ENCODE measurements at places on chromosomes 4 and X.

DNA sequence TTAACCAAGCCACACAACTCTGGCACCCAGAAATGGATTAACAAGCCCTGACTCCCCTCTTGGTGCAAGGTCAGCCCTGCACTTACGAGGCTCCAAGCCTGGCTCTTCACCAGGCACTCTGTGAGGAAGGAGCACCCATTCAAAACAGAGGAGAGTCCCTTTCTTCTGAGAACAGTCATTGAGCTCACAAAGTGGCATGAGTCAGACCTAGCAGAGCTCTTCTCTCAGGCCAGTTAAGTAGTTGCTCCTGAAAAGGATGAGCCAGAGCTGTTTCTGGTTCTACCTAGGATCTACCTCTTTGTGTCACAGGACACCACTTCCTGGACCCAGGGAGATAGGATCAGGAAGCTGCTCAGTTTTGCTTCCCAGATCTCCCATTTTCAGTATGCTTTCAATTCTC lies 48.2 kb downstream of the EVC2 start:
- DNase-seq, result no peak

GRCh38 chr4:528296-528695 lies 29.3 kb downstream of the PIGG start:
- DNase-seq, result no peak

GRCh38 chrX:52852110-52852860 lies 15.6 kb downstream of the XAGE3 start:
- no peak for DNase-seq

GRCh38 chrX:150680974-150681373 lies 12.2 kb upstream of the MTMR1 start:
- no peak for DNase-seq

DNA sequence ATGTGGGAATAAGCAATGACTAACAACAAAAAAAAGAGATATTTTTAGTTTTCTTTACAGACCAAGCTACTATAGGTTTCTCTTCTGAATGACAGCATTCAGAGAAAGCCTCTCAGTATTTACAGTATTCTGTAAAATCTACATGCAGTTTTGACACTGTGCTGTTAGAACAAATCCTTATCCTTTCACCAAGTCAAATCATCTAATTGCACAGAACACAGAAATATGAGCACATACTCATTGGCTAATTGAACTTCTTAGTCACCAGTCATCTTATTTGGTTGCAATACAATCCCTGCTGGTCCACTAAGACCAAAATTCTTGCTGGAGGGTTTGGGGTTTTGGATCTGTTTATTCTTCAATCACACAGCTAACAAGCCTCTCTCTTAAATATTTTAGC lies 5.7 kb downstream of the ACOT9 start:
- no peak for DNase-seq

- no peak for DNase-seq
Measured at GRCh38 chr4:30822911-30823551, 102.9 kb downstream of the PCDH7 start.

- DNase-seq, result no peak
Measured at GRCh38 chrX:96211953-96212352, 472.7 kb upstream of the DIAPH2 start.

GRCh38 chrX:118536687-118537461 lies 41.3 kb downstream of the DOCK11 start:
- DNase-seq, result no peak

DNA sequence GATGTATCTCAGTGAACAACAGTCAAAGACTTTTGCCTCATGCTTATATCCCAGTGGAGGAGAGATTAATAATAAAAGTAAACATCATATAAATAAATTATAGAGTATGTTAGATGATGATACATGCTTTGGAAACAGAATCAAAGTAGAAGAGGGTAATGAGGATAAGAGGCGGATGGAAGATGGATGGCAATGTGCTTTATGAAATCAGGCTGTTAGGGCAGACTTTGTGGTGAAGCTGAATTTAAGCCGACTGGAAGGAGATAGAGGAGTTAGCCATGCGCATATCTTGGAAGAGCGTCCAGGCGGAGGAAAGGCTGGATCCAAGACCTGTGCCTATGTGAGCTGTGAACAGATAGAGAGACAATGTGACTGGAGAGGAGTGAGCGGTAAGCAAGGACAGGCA lies 74.9 kb upstream of the GUCY1A1 start:
- no peak for DNase-seq

GRCh38 chr4:52317361-52317879 lies 266.3 kb downstream of the SPATA18 start:
- no peak for DNase-seq

DNA sequence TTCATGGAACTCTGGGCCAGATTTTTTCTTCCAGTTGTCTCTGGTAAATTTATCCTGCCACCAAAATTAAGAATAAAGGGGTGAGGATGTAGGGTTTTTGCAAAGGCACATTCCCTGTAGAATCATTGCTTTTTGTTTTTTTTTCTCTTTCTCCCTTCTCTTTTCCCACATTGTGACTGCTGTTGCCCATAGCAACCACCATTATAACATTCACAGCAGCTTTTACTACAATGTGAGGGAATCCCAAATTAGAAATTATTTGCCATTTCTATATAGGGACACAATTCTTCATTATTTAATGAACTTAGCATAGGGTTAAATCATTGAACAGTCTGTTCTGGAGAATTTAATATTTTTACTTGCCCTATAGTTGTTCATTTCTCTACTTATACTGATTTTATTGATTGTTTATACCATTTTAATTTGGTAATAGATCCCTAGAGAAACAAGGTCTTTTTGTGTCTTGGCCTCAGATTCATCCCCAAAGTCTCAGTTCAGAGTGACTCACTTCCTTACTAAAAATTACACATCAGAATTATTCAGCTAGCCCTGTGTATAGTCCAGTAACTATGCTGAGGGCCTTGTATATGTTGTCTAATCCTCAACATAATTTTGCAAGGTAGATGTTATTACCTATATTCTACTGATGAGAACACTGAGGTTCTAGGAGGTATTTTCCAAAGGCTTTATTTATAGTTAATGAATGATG lies 80.8 kb upstream of the ANK2 start:
- no peak for DNase-seq

DNA sequence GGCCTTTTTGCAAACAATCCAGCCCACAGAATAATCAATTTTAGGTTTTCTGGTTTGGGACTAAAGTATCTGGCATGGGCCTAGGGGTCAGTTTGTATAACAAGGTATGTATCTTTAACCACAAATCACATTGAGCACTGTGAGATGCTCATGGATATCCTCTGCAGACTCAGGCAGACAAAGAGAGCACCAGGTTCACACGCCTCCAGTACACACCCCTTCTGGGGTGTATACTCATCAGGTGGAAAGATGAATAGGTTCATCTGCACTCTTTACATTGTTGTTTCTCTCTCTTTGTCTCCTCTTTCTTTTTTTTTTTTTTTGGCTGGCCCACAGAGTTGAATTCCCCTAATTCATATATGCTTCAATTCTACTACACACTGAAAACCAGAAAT lies 21.1 kb downstream of the TEC start:
- DNase-seq, result no peak

GRCh38 chr4:13386405-13387107 lies 97.6 kb downstream of the RAB28 start:
- DNase-seq, result no peak

GRCh38 chrX:340641-341423 lies 22.2 kb upstream of the GTPBP6 start:
- DNase-seq, result no peak

DNA sequence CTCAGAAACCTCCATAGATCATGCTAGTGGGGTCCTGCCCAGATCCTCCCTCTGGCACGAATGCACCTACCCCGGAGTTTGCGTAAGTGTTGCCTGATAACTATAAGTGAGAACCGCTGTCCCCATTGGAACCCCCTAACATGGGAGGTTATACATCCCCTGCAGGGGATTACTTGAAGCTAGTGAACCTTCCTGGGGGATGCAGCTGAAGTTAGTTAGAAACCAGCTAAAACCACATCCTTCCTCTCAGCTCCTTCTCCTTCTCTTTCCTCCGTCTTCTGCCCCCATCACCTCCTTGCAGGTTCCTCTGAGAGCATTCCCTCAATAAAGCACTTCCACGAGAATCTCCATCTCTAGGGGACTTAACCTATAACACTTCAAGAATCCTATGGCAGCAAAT lies 95.0 kb downstream of the ZNF827 start:
- DNase-seq, result no peak

GRCh38 chrX:150502979-150503897 lies 65.2 kb upstream of the MTM1 start:
- DNase-seq, result no peak

DNA sequence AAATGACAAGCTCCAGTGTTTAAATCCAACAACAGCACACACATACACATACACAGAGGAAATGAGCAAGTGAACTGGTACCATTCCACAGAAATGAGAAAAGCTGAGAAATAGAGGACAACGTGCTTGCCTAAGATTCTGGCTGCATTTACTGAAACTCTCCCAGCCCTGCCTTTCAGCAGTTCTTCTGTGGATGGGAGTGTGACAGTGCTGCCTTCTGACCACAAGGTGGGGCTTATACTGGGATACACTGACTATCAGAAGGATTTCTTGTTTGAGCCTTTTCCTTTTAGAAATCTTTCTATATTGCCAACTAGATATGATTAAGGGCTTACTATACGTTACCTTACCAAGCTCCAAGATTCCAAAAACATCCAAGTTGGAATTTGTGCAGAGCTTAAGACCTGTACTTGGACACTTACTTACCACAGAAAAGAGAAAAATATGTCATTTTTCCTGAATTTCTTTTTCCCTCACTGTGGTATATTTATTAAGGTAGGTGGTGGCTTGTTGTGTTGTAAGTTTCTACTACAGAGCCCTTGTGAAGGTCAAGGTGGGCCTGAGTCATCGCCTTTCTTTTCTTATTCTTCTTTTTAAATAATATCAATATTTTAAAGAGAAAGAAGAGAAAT lies 10.7 kb upstream of the CXCL8 start:
- no peak for DNase-seq

DNA sequence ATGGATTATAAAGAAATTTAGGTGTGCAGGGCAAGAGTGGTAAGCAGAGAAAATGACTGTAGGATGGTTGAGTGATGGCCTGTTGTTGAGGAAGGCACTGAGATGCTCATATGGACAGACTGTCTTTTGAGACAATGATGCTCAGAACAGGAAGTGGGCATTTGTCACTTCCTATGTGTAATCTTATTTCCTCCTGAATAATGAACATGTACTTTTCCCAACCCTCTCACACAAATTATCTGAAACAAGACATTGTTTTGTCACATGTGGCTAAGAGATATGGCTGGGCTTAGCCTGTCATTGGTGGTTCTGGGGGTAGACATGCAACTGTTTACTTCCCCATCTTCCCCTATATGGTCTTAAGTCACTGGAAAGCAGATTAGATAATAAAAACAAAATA lies 240.5 kb downstream of the CFAP47 start:
- DNase-seq, result no peak

GRCh38 chr4:16472537-16472936 lies 246.3 kb upstream of the TAPT1 start:
- no peak for DNase-seq

DNA sequence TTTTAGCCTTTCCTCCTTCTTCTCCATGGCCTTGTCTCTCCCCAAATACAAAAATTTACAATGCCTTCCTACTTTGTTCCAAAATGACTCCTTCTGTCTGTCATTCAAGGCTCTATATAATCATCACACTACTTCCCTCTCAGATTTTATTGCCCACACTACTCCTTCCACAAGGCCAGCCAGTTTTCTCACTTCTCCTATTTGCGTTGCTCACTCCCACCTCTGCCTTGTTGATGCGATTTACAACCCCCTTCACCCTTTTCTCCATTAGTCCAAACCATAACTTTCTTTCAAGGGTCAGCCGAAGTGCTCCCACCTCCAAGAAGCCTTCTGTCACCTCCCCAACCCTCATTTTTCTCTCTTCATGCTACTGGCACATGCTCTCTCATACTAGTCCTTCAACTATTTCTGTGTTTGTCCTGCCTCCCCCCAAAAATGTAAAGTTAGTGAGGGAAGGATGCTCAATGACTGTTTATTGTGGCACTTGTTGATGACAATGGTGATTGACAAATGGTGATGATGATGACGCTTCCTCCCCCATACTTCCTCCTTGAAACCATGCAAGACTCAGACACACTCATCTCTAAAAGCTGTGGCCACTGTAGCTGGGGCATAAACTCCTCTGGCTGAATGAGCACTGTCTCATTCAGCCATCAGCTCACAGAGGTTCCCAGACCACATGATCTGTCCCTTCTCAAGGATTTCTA lies 2.7 kb upstream of the XKRX start:
- no peak for DNase-seq

- DNase-seq, result no peak
Measured at GRCh38 chr4:155140889-155141288, 67.5 kb upstream of the NPY2R start.

DNA sequence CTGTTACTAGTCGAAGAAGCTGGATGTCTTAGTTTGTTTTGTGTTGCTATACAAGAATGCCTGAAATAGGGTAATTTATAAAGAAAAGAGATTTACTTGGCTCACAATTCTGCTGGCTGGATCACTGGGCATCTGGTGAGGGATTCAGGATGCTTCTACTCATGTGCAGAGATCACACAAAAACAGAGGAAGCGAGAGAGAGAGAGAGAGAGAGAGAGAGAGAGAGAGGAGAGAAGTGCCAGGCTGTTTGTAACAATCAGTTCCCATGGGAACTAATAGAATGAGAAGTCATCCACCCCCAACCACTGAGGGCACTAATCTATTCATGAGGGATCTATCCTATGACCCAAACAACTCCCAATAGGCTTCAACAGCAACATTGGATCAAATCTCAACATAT lies 66.2 kb upstream of the FAM9A start:
- no peak for DNase-seq

DNA sequence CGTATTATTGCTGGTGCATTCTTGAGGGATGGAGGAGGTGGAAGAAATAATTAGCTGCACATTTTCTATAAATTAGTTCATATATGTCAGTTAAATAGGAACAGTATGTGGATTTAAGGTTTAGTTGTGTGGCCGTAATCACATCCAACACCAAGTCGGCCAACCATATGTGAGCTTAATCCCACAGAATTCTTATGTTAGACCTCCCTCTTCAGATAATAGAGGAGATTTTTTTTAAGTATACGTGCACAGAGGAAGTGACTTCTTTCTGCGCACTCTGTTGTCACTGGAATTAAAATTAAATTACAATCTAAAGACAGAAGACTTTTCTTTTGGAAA lies 2.1 kb downstream of the SEPTIN11 start:
- no peak for DNase-seq

Data from stimulated activated CD4-positive, alpha-beta T cell treated with anti-CD3 and anti-CD28 coated beads, TNF-alpha, amount 100 ng/mL, for 4 hours (primary cell).